ENCODE measurements at places on chromosomes 4 and X.
A peak's percentile ranks its signal among the peaks of the same experiment; 100 is the strongest.

GRCh38 chr4:68599150-68599549, 23.0 kb upstream of the UGT2B17 start:
- DNase-seq, result no peak

DNA sequence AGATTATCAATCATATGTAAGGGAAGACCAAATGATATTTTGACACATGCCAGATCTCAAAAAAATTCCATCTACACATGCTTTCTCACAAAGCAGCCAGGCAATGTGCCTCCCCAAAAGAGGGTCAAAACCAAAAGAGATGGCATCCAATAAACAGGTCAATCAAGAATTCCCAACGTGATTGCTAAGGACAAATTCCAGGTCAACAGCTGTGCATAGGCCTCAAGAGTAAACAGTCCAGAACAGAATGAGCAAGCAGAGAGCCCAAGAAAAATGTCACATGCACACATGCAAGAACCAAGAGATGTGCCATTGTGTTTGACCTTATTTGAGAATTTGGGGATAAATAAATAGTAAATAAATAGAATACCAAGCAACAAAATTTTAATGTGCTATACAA, 136.7 kb downstream of the APBB2 start:
- DNase-seq, result no peak

DNA sequence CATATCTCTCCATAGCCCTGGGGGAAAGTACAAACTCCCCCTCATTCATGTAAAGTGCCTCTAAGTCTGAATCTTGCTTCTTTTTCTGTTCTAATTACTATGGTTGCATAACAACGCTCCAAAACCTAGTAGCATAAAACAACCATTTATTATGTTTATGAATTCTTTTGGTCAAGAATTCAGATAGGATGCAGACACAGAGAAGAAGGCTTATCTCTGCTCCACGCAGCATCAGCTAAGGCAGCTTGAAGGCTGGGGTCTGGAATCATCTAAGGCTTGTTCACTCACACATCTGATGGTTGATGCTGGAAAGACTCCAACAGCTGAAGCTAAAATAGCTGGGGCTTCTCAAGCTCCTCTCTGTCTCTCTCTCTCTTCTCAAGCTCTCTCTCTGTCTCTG, 564.5 kb downstream of the ZNF674 start:
- no peak for DNase-seq

GRCh38 chrX:141214196-141214595, 28.1 kb downstream of the SPANXC start:
- peak; percentile 8 for DNase-seq
